Activated naive CD4-positive, alpha-beta T cell treated with anti-CD3 and anti-CD28 coated beads, Interleukin-2, amount 50 U/mL, for 72 hours (primary cell): ENCODE measurements at places on chromosomes 6 and 20. TPM values are rescaled to one million over a fixed set of nuclear protein-coding genes. Genes with fewer than 3 reads are reported as not detected.

- no peak for DNase-seq
These were observed 58.8 kb upstream of the CNKSR3 start for GRCh38 chr6:154569156-154569862.

DNA sequence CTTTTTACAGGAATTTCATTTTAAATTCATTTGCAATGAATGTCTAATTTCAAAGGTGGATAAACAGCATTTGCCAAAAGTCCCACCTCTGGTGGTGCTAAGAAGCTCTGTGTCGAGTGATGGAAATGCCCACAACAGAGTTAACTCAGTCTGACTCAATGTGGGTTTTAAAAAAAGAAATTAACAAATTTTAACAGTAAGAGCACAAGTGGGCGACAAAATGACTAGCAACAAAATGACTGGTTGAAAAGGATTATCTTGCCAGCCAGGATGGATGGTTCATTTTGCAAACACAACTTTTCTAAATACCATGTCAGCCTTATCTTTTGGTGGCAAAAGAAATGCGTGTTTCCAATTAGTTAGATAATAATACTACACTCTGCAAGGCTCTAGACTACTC, 14.3 kb upstream of the TAGAP start:
- DNase-seq, result no peak

DNA sequence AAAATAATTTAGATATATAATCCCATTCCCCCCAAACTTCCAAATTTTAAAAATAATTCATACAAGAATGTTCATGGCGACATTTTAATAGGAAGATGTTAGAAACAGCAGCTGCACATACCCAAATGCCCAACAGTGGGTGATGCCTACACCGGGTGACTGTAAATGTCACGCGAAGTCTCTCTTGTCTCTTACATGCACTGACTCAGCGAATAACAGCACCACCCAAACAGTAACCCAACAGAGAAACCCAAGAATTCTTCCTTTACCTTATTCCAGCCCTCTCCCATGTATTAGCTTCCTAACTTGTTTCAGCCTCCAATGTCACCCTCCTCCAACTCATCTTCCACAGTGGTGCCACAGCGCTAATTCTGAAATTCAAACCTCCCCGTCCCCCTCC, 74.5 kb upstream of the E2F3 start:
- no peak for DNase-seq

WFDC12 gene
- not detected for total RNA-seq

DNA sequence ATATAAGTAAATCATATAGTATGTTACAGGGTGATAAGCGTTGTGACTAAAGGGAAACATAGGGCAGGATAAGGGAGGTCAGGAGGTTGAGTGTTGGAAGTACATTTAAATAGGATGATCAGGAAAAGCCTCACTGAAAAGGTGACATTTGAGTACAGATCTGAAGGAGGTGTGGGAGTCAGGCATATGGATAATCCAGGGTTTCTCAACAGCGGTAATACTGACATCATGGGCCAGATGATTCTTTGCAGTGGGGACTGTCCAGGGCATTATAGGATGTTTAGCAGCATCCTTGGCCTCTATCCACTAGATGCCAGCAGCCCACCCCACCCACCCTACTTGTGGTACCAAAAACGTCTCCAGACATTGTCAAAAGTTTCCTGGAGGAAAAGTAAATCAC, 292.6 kb upstream of the PREP start:
- DNase-seq, result no peak

DNA sequence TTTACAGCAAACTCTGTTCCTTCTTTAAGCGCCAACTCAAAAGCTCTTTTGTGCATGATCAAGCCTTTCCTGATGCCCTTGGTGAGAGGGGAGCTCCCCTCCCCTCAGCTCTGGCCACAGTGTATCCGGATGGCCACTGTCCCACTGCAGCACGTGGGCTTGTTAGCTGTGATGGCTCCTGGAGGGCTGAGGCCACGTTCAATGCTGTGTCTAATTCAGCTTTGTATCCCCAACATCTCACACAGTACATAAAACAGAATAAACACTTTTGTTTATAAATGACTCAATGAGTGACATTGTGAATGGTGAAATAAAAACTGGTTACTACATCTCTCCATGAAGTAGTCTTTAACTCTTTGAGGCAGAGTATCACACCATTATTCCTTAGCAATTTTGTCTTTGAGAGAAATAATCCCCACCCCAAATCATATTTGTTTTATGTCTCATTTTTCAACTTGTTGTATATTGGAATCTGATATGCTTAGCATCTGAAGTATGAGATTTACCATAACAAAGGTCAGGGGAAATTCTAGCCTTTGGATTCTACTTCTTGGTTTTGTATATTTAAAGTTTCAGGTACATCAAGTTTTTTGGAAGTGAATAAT, 44.5 kb downstream of the EDN1 start:
- DNase-seq, result no peak

TFAP2A gene
- 0.14 TPM for total RNA-seq
